Heart right ventricle (tissue), 16 donors: ENCODE measurements at places on chromosomes 1 and 21. TPM values are rescaled to one million over a fixed set of nuclear protein-coding genes. Genes with fewer than 3 reads are reported as not detected.
A peak's percentile ranks its signal among the peaks of the same experiment; 100 is the strongest.

DNA sequence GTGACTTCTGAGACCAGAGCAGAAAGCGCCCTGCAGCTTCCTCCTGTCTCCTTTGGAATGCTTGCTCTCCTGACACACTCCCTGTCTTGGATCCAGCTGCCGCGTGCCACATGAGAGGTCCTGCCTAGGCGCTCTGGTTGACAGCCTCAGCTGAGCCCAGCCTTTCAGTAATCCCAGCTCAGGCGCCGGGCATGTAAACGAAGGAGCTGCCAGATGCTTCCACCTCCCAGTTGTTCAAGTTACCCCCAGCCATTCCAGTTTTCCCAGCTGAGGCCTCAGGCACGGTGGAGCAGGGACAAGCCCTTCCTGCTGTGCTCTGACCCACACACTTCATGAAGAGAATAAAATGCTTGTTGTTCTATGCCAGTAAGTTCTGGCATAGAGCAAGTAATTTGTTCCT is 14.3 kb upstream of the CD34 start:
- DNase-seq = peak; percentile 61

GRCh38 chr1:113881661-113882060 is 5.7 kb downstream of the BCL2L15 start:
- no peak for DNase-seq

- DNase-seq = no peak
These were observed 9.2 kb downstream of the DNAH14 start for GRCh38 chr1:224938652-224939051.

DNA sequence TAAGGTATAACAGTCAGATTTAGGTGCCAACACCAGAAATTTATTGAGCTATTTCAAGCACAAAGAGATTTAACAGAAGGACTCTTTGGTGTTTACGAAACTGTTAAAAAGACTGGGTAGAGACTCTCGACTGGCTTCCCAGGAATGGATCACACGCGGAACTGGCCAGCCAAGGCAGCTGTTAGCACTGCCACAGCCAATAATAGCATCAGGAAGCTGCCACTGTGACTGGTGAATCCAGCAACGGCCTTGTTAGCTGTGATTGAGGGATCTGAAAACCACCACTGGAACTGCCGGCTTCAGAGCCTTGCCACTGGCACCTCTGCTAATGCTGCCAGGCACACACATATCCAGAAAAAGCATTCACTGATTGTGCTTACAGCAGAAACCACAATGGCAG is 10.6 kb upstream of the SIM2 start:
- DNase-seq = no peak

- DNase-seq = no peak
These were observed 13.3 kb downstream of the CELA2B start for GRCh38 chr1:15489052-15489736.

DNA sequence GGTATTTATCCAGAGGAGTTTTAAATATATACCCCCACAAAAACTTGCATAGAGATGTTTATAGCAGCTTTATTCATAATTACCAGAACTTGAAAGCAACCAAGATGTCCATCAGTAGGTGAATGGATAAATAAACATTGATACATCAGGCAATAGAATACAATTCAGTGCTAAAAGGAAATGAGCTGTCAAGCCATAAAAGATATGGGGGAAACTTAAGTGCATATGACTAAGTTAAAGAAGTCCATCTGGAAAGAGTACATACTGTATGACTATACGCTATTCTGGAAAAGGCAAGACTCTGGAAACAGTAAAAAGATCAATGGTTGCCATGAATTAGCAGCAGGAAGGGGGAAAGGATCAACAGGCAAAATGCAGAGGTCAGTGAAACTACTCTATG is 366.7 kb downstream of the HHIPL2 start:
- no peak for DNase-seq

DNA sequence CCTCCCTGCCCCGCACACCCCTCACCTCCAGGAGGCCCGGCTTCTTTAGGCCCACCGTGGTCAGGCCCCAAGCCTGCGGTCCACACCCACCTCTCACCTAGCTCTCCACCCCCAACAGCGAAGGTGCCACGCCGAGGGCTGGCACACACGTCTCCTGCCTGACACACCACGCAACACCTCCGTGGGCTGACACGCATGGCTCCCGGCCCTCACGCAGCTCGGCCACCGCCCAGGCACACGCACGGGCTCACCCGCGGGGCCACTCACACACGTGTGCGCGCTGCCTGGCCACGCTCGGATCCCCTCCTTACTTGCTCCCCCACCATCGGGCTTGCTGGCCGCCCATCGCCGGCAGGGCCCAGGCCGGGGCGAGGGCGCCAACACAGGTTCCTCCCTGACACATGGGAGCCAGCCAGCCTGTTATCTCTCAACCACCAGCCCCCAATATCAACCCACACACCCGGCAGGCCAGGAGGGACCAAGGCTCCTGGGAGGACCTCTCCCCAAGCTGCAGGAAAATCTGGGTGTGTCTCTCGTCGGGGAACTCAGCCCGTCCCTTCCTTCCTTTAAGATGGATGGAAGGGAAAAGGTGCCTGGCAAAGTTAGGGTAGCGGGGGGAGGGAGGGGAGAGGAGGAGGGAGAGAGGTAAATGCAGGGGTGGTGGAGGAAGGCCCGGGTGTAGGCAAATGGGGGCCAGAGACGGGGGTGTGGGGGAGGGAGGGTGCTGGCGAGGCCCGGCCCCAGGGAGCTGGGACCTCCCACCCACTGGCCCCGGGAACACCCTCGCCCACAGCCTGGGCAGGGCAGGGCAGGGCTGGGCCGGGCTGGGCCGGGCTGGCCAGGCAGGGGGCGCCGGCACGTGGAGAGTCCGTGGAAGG is 546 bp downstream of the ELOVL1 start:
- peak; percentile 32 for DNase-seq

CYYR1 gene
- 38.2 TPM for polyA plus RNA-seq

KCNJ9 gene
- polyA plus RNA-seq = 0.01 TPM

KRTAP12-2 gene
- polyA plus RNA-seq = not detected
